ENCODE measurements at places on chromosomes 7 and 10.

GRCh38 chr7:111933609-111934008, 272.6 kb downstream of the DOCK4 start:
- no peak for DNase-seq
- H3K4me3 ChIP-seq = no peak overlapping the region

- peak overlapping the region; percentile 99 for H3K27ac ChIP-seq
- no peak for DNase-seq
- H3K4me1 ChIP-seq = no peaks in the 10 kb centered on the region
- no peaks in the 10 kb centered on the region for H3K36me3 ChIP-seq
- H3K4me3 ChIP-seq = peak overlapping the region; percentile 63
- H3K27me3 ChIP-seq = no peaks in the 10 kb centered on the region
Observed at GRCh38 chr10:91409069-91409868, 875 bp upstream of the HECTD2 start.

GRCh38 chr7:73976761-73977618, 51.0 kb upstream of the ELN start:
- no peak overlapping the region for H3K4me3 ChIP-seq
- H3K36me3 ChIP-seq = no peaks in the 10 kb centered on the region
- no peaks in the 10 kb centered on the region for H3K27me3 ChIP-seq
- H3K4me1 ChIP-seq = no peaks in the 10 kb centered on the region

GRCh38 chr7:130381468-130382312, 1.4 kb downstream of the CPA1 start:
- no peaks in the 10 kb centered on the region for H3K27me3 ChIP-seq
- no peaks in the 10 kb centered on the region for H3K4me1 ChIP-seq
- no peak overlapping the region for H3K4me3 ChIP-seq
- H3K36me3 ChIP-seq = no peaks in the 10 kb centered on the region
- DNase-seq = peak; percentile 36
- H3K27ac ChIP-seq = no peak overlapping the region

DNA sequence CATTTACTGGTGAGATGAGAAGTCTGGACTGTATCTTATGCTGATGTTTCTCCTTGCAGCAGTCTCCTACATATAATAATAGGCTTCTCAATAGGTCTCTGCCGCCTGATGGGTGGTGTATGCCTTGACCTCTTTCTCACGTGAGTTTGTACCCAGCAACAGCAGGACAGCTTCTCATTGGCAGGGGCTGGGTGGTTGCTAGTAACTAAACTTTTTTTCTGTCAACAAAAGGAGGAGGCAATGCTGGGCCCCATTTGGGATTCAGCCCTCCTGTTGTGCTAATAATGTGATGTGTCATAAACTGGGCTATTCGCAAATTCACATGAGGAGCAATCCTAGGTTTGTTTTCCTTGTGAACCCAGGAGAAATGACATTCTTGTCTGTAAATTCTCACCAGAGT, 533.6 kb downstream of the GATA3 start:
- H3K4me1 ChIP-seq = no peaks in the 10 kb centered on the region
- no peak overlapping the region for H3K27ac ChIP-seq
- H3K27me3 ChIP-seq = no peaks in the 10 kb centered on the region
- no peaks in the 10 kb centered on the region for H3K36me3 ChIP-seq
- no peak overlapping the region for H3K4me3 ChIP-seq

- H3K4me1 ChIP-seq = no peaks in the 10 kb centered on the region
- no peak overlapping the region for H3K27ac ChIP-seq
Observed at GRCh38 chr7:95608359-95609173, 12.2 kb upstream of the PDK4 start.

- H3K27me3 ChIP-seq = no peaks in the 10 kb centered on the region
- H3K27ac ChIP-seq = no peak overlapping the region
- H3K36me3 ChIP-seq = peaks cover 10% of the 10 kb centered on the region
- H3K4me3 ChIP-seq = no peak overlapping the region
- no peak for DNase-seq
Observed at GRCh38 chr7:87325576-87326370, 19.7 kb upstream of the CROT start.

GRCh38 chr10:26157734-26158133, 58.8 kb upstream of the GAD2 start:
- no peak overlapping the region for H3K27ac ChIP-seq
- DNase-seq = no peak
- no peaks in the 10 kb centered on the region for H3K27me3 ChIP-seq

DNA sequence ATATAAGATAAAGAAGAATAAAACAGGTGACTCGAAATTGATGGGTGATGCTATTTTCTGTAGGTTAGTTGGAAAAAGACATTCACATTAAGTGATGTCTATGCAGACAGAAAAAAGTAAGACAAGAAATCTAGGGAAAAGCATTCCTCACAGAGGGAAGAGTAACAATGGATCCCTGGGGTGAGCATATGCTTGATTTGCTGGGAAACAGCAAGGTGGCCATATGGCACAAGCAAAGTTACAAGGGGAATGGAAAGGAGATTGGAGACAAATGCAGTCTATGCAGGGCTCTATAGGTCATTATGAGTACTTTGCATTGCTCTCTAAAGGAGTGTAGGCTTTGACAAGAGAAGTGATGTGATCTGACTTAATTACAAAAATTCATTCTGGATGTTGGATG, 90.9 kb upstream of the ZNF804B start:
- no peaks in the 10 kb centered on the region for H3K36me3 ChIP-seq
- H3K27me3 ChIP-seq = no peaks in the 10 kb centered on the region
- no peak overlapping the region for H3K27ac ChIP-seq
- no peak overlapping the region for H3K4me3 ChIP-seq
- DNase-seq = no peak

GRCh38 chr7:135791543-135792362, 43.1 kb upstream of the FAM180A start:
- no peak overlapping the region for H3K27ac ChIP-seq
- H3K4me1 ChIP-seq = no peaks in the 10 kb centered on the region
- no peak for DNase-seq

GRCh38 chr7:48088559-48089045, 463 bp upstream of the UPP1 start:
- H3K4me1 ChIP-seq = peaks cover 9% of the 10 kb centered on the region
- H3K36me3 ChIP-seq = peaks cover 6% of the 10 kb centered on the region
- peak overlapping the region; percentile 57 for H3K4me3 ChIP-seq
- no peak for DNase-seq

DNA sequence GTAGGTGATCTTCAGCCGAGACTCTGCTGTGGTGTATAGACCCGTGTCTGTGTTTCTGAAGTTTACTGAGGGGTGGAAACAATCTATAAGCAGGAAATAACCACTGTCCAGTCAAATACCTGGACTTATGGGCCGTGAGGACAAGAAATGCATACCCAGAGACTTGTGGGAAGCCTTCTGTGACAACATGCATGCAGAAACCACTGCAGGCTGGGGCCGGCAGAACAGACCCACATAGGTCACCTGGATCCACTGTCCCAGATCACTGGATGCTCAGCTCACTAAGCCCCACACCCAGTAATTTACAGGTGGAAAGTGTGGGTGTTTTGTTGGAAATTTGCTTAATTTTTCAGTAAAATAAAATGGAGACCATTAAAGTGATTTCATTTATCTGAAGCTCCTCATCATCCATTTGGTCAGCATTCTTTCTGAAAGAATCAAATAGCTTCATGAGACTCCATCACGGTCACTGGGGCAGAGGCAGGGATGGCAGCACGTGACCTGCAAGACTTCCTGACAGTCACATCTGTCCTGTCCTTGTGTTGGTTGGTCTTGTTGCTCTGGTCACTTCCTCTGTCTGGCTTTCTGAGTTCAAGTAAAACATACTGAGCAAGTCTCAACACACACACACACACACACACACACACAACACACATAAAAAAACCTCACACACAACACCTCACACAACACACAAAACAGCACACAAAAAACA, 108.3 kb downstream of the TNS3 start:
- H3K4me3 ChIP-seq = no peak overlapping the region
- no peaks in the 10 kb centered on the region for H3K36me3 ChIP-seq
- no peaks in the 10 kb centered on the region for H3K27me3 ChIP-seq
- no peak overlapping the region for H3K27ac ChIP-seq

GRCh38 chr10:107653832-107654287, 489.4 kb upstream of the SORCS1 start:
- no peak overlapping the region for H3K4me3 ChIP-seq
- DNase-seq = no peak
- H3K27ac ChIP-seq = no peak overlapping the region
- no peaks in the 10 kb centered on the region for H3K36me3 ChIP-seq

DNA sequence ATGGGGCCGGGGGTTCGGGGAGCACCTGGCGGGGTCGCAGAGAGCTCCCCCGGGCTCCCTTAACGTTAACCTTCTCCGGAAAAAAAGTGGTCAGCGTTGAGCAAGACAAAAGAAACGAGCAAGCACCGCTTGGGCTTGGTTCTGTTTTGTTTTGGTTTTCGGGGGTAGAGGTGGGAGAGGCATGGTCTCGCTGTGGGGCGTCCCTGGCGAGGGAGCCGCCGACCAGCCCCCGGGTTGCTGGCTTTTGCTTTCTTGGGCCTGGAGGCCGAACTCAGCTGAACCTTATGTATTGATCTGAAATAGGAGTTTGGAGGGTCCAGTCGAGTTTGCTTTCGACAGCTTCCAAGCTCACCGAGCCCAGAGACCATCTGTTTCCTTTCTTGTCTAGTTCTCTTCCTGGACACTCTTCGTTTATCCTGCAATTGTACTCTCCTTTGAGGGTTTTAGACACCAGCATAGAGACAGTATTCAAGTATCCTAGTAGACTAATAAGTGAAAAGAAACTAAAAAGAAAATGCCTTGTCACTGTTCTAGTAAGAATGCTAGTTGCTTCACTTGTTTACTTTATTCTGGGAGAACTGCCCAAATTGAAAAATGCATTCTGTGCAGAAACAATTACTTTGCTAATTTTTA, 980 bp downstream of the FHIP2A start:
- peak overlapping the region; percentile 77 for H3K27ac ChIP-seq
- peak overlapping the region; percentile 62 for H3K4me3 ChIP-seq
- no peaks in the 10 kb centered on the region for H3K4me1 ChIP-seq
- no peaks in the 10 kb centered on the region for H3K36me3 ChIP-seq
- DNase-seq = no peak

- no peak overlapping the region for H3K27ac ChIP-seq
- H3K4me1 ChIP-seq = peaks cover 10% of the 10 kb centered on the region
- no peaks in the 10 kb centered on the region for H3K36me3 ChIP-seq
- peaks cover 46% of the 10 kb centered on the region for H3K27me3 ChIP-seq
- H3K4me3 ChIP-seq = peak overlapping the region; percentile 47
- DNase-seq = peak; percentile 77
Observed at GRCh38 chr10:89206402-89207180, 526 bp downstream of the CH25H start.

GRCh38 chr10:43237631-43238446, 29.0 kb downstream of the RASGEF1A start:
- no peaks in the 10 kb centered on the region for H3K27me3 ChIP-seq
- H3K36me3 ChIP-seq = no peaks in the 10 kb centered on the region
- H3K4me3 ChIP-seq = no peak overlapping the region

DNA sequence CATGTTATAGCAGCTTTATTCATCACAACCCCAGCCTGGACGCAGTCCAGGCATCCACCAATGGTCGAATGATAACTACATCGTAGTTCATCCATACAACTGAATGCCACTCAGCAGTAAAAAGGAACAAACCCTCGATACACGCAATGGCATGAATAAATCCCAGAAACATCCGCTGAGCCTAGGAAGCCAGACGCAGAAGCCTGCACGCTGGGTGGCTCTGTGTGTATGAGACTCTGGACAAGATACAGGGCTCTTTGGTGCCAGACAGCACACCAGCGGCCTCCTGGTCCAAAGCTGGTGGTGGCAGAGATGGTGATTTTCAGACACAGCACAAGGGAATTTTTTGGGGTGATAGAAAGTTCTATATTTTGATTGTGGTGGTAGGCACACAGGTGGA, 10.0 kb upstream of the CRYGN start:
- H3K27me3 ChIP-seq = peaks cover 12% of the 10 kb centered on the region
- H3K4me3 ChIP-seq = no peak overlapping the region
- H3K4me1 ChIP-seq = peaks cover 16% of the 10 kb centered on the region
- DNase-seq = no peak

GRCh38 chr7:49564379-49564714, 209.1 kb upstream of the VWC2 start:
- H3K4me1 ChIP-seq = no peaks in the 10 kb centered on the region
- no peak overlapping the region for H3K4me3 ChIP-seq
- DNase-seq = no peak
- H3K27ac ChIP-seq = no peak overlapping the region
- H3K27me3 ChIP-seq = no peaks in the 10 kb centered on the region

- H3K27ac ChIP-seq = no peak overlapping the region
- H3K27me3 ChIP-seq = no peaks in the 10 kb centered on the region
- no peaks in the 10 kb centered on the region for H3K36me3 ChIP-seq
Observed at GRCh38 chr7:135773464-135773863, 24.9 kb upstream of the FAM180A start.

- no peaks in the 10 kb centered on the region for H3K36me3 ChIP-seq
- H3K4me3 ChIP-seq = no peak overlapping the region
- H3K27ac ChIP-seq = no peak overlapping the region
- no peaks in the 10 kb centered on the region for H3K27me3 ChIP-seq
Observed at GRCh38 chr10:124221356-124222317, 128.2 kb upstream of the CHST15 start.
